ENCODE measurements at places on chromosomes 7 and 10. TPM values are rescaled to one million over a fixed set of nuclear protein-coding genes. Genes with fewer than 3 reads are reported as not detected.

RBM20 gene
- polyA plus RNA-seq = 0.16 TPM

CUBN gene
- polyA plus RNA-seq = 0.32 TPM

MYL10 gene
- 0.16 TPM for polyA plus RNA-seq

OR2A5 gene
- not detected for polyA plus RNA-seq

NPC1L1 gene
- 14.5 TPM for polyA plus RNA-seq

ZNF467 gene
- not detected for polyA plus RNA-seq

Measured in HepG2 (cell line).